ENCODE measurements at places on chromosomes 5 and 9.

DNA sequence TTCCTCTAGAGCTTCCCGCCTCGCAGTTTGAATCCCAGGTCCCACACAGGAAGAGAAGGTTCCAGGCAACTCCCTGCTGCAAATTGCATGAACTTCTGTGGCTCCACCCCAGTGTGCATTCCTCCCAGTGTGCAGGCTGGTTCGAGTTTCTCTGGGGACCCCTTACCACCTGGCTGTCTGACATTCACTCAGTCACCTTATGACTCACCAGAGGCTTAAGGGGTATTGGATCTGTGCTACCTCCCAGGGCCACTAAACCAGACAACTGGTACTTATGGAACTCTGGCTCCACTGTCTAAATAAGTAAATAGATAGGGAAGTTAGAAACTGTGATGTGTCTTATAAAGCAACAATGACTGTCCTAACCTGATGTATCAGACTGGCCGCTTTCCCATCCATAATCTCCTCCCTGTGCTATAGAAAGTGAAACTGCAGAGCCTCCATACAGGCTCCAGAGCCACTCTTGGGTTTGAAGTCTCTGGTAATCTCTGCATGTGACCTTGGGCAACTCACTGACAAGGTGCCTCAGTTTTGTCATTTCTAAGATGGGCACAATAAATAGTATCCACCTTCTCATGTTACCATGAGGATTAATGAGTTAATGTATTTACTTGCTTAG, 720.6 kb downstream of the SEMA5A start:
- DNase-seq = no peak

DNA sequence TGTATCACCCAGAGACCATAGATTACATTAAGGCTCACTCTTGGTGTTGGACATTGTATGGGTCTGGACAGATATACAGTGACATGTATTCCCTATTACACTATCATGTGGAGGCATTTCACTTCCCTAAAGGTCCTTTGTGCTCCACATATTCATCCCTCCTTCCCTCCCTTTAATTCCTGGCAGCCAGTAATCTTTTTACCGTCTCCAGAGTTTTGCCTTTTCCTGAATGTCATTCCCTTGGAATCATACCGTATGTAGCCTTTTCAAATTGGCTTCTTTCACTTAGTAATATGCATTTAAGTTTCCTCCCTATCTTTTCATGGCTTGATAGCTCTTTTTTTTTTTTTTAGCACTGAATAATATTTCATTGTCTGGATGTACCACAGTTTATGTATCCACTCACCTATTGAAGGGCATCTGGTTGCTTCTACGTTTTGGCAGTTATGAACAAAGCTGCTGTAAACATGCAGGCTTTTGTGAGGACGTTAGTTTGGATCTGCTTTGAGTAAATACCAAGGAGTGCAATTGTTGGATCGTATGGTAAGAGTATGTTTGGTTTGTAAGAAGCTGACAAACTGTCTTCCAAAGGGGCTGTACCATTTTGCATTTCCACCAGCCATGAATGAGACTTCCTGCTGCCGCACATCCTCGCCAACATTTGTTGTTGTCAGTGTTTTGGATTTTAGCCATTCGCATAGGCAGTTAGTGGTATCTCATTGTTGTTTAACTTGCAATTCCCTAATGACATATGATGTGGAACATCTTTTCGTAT, 122.1 kb upstream of the SMIM23 start:
- DNase-seq = no peak

DNA sequence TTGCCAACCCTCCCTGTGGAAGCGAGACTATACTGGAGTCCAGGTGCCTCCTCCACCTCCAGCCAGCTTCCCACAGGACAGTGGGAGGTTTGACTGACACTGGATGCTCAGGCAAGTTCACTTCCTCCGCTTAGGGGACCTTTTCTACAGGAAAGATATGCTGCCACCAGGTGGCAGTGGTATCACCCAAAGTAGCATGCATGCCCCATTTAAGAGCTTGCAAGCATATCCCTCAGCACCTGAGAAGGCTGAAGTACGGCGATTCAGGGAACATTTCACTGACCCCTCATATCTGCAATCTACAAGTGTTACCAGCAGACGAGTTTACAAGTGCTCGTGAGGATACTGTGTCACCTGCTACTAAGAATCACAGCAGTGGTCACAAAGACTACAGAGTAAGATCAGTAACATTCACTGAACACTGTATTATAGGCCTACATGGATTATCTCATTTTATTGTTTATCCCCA, 75.5 kb downstream of the KLHL3 start:
- peak; percentile 90 for DNase-seq

DNA sequence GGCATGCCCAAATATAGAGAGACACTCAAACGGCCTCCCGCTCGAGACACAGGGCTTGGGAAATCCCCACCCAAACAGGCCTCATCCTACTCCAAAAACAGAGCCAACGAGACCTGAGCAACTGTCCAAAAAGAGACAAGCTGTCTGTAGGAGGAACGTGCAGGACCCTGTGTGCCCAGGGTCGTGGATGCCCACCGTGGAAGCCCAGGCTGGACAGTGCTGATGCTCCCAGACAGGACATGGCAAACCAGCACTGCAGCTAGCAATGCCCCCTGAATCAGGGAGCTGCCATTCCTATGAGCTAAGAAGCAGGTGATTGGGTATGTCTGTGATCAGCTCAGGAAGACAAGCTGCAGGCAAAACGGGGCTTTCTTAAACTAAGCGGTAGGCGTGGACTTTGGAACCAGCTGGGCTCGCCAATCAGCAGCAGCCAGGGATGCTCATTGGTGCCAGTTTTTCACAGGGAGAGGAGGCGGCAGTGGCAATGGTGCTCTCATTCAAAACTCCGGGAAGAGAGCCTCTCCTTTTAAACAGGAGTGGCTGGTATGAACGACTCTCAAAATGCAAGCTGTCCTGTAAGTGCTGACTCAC, 113.1 kb upstream of the IRX2 start:
- no peak for DNase-seq

DNA sequence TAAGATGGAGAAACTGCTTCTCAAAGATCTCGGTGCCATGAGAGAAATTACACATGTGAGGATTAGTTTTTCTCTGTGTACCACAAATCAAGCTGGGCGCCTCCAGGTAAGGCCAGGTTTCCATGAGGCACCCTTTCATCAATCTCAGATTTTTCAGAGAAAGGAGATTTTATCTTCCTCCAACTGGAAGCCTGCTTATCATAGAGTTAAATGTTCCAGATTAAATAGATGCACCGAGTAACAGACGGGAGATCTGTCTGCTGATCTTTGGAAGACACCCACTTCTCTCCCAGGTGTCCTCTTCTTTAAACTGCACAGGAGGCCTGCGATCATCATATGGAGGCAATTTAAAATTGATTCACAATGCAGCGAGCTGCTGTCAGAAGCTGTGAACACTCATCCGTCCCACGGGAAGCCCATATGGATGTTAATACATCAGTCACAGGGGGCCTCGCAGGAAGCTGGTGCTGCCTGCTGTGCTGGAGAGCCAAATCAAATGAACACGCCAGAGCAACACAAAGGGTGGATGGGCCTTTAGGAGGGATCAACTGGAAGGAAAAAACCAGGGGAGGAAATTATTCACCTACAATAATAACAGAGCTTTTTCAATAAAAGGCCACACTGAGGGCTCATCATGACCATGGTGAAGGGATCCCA, 93.3 kb downstream of the TLE1 start:
- DNase-seq = peak; percentile 94

- DNase-seq = no peak
These were observed 52.1 kb downstream of the SSBP2 start for GRCh38 chr5:81698813-81699212.

GRCh38 chr5:56995596-56995995, 43.7 kb upstream of the MIER3 start:
- DNase-seq = no peak

DNA sequence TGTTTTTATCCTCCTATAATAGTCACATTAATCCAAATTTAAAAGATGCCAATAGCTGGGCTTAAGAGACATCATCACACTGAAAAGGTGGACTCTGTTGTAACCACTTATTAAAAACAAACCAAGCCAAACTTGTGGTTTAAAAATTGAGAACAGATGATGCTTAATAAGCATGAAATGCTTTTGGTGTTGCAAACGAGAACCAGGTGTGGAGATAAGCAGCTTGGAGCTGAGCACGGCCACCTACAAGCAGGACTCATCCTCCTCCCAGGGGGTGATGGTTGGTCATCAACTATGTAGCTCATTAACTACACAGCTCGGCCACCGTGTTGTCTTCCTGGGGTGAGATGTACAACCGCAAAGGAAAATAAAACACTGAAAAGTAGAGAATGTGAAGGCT, 154.4 kb downstream of the NPR3 start:
- no peak for DNase-seq

- DNase-seq = no peak
These were observed 98.0 kb downstream of the OR2K2 start for GRCh38 chr9:111231801-111232580.

- no peak for DNase-seq
These were observed 34.8 kb downstream of the TMEM252 start for GRCh38 chr9:68505681-68506409.

- no peak for DNase-seq
These were observed 112.6 kb upstream of the CPEB4 start for GRCh38 chr5:173775261-173776197.

DNA sequence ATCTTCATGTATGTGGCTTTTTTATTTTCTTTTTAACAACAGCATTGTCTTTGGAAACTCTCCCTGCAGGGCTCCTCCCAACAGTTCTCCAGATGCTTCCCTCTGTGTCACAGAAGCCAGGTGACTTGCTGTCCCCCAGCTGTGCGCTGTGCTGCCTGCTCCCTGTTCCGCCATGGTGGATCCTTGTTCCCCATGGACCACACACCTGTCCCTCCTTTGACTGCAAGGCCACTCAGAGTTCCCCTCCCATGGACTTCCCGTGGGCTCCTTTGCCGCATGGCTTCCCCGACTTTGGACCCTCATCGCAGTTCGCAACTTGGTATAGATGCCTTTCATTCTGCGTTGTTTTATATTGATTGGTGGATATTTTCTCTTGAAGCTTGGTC, 18.6 kb downstream of the ANKRD33B start:
- DNase-seq = no peak
